ENCODE measurements at places on chromosomes 12 and 14. TPM values are rescaled to one million over a fixed set of nuclear protein-coding genes. Genes with fewer than 3 reads are reported as not detected.
A peak's percentile ranks its signal among the peaks of the same experiment; 100 is the strongest.

GRCh38 chr12:51920046-51920445 lies 12.7 kb downstream of the ACVRL1 start:
- no peak for DNase-seq

GRCh38 chr14:68458840-68459469 lies 333.9 kb downstream of the ZFP36L1 start:
- DNase-seq = peak; percentile 92

GRCh38 chr14:22268875-22269274 lies 320.1 kb downstream of the DAD1 start:
- no peak for DNase-seq

The RTL1 gene
- 0.58 TPM for total RNA-seq

The PMEL gene
- 0.87 TPM for total RNA-seq

The ACTR10 gene
- 87.7 TPM for total RNA-seq
